ENCODE measurements at places on chromosomes 13 and 19. TPM values are rescaled to one million over a fixed set of nuclear protein-coding genes. Genes with fewer than 3 reads are reported as not detected.

Gene SLC8A2
- total RNA-seq = 0.28 TPM

Gene CDC16
- 31.8 TPM for total RNA-seq

Gene BRME1
- 0.28 TPM for total RNA-seq

Gene LIPE
- 11.6 TPM for total RNA-seq

Gene RTBDN
- not detected for total RNA-seq

Gene LCP1
- total RNA-seq = 31.7 TPM

Gene RFPL4AL1
- not detected for total RNA-seq

- no peak for DNase-seq
Measured at GRCh38 chr13:99738626-99739025, 232.9 kb downstream of the ZIC5 start.

DNA sequence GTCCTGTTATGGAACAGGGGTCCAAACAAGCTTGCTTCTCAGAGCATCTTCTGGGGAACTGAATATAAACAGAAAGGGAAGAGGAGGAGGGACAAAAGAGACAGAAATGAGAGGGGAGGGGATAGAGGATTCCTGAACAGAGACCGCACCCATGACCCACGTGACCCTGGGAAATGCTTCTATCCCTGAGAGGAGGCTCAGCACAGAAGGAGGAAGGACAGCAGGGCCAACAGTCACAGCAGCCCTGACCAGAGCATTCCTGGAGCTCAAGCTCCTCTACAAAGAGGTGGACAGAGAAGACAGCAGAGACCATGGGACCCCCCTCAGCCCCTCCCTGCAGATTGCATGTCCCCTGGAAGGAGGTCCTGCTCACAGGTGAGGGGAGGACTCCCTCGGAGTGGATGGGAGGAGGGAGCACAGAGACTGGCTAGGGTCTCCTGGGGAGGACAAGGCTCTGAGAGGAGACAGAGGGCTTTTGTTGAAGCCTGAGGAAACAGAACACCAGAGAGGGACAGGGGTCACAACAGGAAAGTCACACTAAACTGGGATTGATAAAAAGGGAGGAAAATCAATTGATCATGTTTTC, at the start of gene CEACAM6:
Gene CEACAM6 (plus strand): TSS at position 203 of the 586 bp plus-strand sequence. CDS start 109 bp downstream, at position 312.
- DNase-seq = no peak

GRCh38 chr19:10828981-10829821, 6.8 kb downstream of the TMED1 start:
- no peak for DNase-seq

- DNase-seq = no peak
Measured at GRCh38 chr19:4877753-4878490, 10.5 kb upstream of the PLIN3 start.

DNA sequence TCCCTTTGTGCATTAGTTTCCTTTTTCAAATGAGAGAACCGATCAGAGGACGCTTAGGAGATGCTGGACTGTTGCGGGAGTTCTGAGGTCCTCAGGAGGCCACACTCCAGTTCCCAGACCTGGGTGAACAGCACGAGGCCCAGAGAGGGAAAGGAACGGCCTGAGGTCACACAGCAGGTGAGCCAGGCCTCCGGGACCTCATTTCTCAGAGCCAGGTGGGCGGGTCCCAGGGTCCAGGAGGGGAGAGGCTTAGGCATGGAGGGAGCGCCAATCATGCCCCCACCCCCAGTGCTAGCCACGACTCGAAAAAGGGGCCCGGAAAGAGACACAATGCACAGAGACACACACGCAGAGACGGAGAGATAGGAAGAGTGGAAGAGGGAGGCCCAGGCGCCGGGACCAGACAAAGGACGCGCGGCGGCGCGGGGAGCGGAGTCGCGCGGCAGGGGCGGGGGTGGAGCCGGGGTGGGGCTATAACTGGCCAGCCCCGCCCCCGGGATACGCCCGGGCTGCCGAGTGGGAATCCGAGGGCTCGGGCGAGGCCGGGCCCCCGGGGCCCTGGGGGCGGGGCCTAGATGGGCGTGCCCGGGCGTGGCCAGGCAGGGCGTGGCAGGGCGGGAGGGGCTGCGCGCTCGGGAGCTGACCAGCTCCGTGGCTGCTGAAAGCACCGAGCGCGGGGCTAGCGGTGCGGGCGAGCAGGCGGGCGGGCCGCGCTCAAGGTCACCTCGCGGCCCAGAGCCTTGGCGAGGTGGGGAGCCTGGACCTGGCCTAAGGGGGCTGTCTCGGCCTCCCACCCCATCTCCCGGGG, 1.6 kb downstream of the ELAVL3 start:
- DNase-seq = no peak

- no peak for DNase-seq
Measured at GRCh38 chr13:113774177-113775107, 15.4 kb downstream of the TMEM255B start.

- DNase-seq = no peak
Measured at GRCh38 chr19:6383188-6383587, 7.5 kb upstream of the PSPN start.

DNA sequence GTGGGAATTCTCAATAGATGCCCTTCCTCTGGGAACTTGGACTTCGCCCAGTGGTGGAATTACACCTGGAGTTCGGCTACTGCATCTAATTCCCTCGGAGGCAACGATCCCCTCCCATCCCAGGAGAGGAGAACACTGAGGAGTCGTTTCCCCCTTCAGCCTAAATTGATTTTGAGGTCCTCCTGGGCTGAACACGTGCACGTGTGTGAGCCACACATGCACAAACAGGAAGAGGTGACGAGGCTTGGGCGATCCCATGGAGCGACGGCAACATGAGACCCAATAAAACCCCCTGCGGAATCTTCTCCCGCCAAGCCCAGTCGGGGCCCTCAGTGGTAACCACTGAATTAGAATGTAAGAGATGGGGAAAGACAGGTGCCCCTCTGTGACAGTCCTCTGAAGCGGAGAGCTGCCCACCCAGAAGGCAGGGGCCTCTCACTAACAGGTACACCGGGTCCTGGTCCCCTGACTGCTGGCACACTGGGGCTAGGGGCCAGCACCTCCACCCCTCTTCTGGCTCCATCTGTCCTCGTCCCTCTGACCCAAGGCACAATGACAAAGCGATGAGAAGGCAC, 4.5 kb downstream of the MLLT1 start:
- DNase-seq = no peak

- DNase-seq = no peak
Measured at GRCh38 chr13:32956595-32956933, 59.7 kb upstream of the KL start.

DNA sequence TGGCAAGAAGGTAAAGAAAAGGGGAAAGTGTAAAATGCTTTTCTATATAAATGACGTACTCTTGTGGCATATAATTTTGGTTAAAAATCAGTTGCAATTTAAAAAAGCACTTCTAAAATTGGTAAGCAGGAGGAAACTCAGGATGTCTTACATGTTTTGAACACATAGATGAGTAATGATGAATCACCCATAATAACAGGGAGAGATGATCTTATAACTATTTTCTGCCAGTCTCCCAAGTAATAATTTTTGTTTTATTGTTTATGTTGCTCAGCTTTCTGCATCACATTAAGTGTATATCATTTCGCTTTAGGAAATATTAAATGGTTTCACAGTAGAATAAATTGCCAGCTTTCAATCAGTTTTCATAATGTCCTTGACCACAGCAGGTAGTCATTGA, 1430.7 kb upstream of the PCDH20 start:
- no peak for DNase-seq

DNA sequence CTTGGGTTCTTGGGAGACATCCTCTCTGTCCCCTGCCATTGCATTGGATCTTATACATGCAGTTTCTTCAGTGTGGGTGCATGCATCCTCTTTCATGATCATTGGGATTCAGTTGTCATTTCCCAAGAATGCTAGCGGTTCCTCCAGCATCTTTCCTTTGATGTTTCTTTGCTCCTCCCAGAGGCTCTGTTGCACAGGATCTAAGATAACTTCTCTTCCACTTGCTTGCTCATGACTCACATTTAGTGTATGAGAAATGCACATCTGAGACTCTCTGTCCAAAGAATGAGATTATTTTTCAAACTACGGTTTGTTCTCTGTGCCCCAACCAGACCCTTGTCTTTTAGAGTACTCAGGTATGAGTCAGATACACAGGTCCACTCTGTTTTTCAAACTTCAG, 197.1 kb downstream of the NDFIP2 start:
- no peak for DNase-seq

- DNase-seq = no peak
Measured at GRCh38 chr13:37026771-37027170, 26.2 kb downstream of the EXOSC8 start.

DNA sequence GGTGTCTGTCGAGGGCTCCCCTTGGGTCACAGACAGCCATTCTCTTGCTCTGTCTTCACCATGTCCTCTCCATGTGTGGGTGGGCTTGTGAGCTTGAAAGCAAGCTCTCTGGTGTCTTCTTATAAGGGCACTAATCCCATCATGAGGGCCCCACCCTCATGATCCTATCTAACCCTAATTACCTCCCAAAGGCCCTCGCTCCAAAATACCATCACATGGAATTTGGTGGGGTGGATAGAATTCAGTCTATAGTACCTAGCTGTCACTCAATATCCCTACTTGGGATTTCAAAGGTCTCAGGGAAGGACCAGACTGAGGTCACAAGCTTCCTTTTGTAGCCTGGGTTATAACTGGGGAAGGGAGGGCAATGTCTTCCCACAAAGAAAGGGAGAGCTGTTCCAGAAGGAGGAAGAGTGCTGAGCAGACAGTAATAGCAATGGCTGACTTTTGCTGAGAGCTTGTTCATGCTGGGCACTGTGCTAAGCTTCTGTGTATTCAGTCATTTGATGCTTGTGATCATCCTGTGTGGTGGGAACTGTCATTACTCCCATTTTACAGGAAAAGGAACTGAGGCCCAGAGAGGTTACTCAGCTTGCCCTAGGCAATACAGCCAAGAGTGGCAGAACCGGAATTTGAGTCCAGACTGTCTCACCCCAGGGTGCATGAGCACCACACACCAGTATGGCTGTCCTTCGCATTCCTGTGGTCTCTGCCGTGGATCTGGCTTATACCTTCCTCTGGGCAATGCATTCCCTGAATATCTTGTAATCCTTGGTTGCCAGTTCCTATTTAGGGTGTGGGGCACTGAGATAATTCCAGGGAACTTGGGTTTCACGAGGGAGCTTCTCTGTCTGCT, 8.2 kb downstream of the FXYD5 start:
- no peak for DNase-seq

All from right atrium auricular region (tissue), 2 donors.